ENCODE measurements at places on chromosomes 7 and 10.

GRCh38 chr7:70559815-70560214, 572.1 kb upstream of the GALNT17 start:
- DNase-seq, result no peak

DNA sequence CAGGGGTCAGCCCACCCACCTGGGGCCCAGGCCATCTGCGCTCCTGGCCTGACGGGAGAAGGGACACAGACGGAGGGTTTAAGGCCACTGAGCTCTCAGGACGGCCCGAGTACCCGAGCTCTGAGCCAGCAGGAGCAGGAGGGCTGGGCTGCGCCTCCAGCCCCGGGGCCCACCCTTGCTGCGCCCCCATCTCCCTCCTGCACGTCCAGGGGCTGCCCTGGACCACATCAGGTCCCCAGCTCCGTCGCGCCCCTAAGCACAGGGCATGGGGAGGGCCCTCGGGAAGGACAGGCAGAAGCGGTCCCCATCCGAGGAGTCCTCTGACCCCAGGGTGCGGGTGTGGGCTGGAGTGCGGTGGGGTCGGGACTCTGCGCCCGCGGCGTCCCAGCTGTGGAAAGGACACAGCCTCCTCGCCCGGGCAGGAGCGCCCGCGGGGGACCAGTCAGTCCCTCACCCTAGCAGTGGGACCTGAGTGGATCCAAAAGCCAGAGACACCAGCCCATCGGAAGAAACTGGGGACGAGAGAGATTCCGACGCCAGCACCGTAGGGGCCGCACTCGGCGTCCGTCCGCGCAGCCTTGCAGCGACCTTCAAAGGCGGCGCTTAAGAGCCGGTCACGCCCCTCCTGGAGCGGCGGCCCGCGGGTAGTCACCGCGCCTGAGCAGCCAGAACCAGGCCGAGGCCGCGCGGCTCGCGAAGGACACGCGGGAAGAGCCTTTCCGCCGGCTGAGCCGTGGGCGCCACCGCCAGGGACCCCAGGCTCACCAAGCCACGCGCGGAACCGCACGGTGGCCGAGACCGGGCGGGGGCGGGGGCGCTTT, 15.9 kb downstream of the CAMK2B start:
- no peak for DNase-seq

- no peak for DNase-seq
Observed at GRCh38 chr10:70699659-70700174, 27.4 kb downstream of the ADAMTS14 start.

- no peak for DNase-seq
Observed at GRCh38 chr10:4647109-4647785, 178.8 kb upstream of the AKR1E2 start.
